ENCODE measurements at places on chromosomes 12 and 14. TPM values are rescaled to one million over a fixed set of nuclear protein-coding genes. Genes with fewer than 3 reads are reported as not detected.

DIO2 gene
- polyA plus RNA-seq, result 0.45 TPM

DNA sequence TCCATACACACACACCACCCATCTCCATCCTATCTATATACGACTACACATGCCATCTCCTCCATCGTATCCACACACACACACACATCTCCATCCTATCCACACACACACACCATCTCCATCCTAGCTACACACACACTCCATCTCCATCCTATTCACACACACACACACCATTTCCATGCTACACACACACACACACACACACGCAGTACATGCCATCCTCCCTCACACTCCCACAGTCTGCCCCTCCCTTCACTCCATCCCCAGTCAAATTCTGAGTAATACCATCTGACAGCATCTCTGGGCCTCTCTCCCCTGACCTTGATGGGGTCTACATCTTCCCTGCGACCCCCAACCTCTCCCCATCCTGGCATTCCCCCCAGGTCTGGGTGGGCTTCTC, 193.8 kb upstream of the LHX5 start:
- no peak for DNase-seq

GRCh38 chr14:70894868-70895267, 12.4 kb upstream of the PCNX1 start:
- no peak for DNase-seq

- no peak for DNase-seq
Measured at GRCh38 chr12:90428465-90428864, 526.5 kb downstream of the CCER1 start.

All from left kidney (tissue), 8 donors.